PC-9 (cell line): ENCODE measurements at places on chromosomes 4 and X.
A peak's percentile ranks its signal among the peaks of the same experiment; 100 is the strongest.

DNA sequence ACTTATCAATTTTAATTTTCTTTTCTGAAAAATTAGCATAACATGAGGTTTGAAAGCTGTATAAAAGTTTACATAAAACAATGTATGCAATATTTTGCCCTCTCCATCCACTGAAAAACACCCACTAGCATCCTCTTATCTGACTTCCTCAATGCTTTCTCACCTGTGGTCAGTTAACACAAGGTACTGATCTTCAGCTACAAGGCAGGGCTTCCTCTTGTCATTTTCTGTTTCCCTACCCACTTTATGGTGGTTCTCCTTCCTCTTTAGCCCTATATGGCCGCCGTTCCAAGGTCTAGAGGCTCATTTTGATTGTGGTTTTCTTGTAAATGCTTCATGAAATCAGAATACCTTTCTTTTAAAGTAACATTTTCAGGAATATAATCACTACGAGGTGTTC lies 618.6 kb upstream of the CPEB2 start:
- no peak for DNase-seq

- DNase-seq = no peak
Observed at GRCh38 chr4:76952071-76952470, 2.5 kb downstream of the SEPTIN11 start.

DNA sequence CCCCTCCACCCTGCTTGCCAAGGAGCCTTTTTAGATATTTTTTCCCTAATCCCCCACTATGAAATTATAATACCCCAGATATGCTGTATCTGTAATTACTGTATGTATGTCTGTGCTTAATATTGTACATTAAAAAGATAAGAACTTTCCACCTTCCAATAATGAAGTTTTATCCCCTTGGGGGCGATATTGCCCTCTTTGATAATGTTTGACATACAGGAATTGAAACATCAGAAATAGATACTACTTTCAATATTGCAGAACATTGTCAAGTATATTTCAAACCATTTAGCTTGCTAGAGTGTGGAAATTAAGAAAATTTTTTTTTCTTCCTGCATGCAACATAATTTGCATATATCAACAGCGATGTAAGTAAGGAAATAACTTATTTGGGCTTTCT lies 58.9 kb downstream of the NAF1 start:
- DNase-seq = no peak

- DNase-seq = peak; percentile 16
Observed at GRCh38 chr4:3783693-3784306, 17.6 kb downstream of the ADRA2C start.

GRCh38 chr4:86594559-86595425 lies 677 bp downstream of the PTPN13 start:
- DNase-seq = no peak

DNA sequence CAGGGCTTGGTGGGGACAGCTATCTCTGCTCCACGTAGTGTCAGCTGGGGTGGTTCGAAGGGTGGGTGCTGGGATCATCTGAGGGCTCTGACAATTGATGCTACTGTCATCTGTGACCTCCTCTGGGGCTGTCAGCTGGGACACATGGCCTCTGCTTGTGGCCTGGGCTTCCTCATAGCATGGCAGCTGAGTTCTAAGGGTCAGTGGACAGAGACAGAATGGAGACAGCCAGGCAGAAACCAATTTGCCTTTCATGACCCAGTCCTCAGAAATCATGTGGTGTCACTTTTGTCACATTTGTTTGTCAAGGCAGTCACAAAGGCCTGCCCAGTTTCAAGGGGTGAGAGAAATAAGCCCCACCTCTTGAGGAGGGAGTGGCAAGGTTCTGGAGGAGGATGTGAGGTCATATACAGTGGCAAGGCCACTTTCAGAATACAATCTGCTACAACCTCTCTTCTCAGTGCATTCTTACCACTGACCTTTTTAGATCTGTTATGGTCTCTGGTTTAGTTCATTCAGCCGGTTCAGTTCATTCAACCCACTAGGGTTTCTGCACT lies 103.6 kb upstream of the BCOR start:
- no peak for DNase-seq

- no peak for DNase-seq
Observed at GRCh38 chrX:115233497-115234455, at the start of gene LRCH2. Gene LRCH2 (minus strand): TSS chrX:115234096. CDS start chrX:115234041, 55 bp downstream.

GRCh38 chrX:9519546-9520216 lies 54.8 kb downstream of the TBL1X start:
- DNase-seq = no peak

- no peak for DNase-seq
Observed at GRCh38 chr4:83850435-83850834, 314.5 kb downstream of the GPAT3 start.

DNA sequence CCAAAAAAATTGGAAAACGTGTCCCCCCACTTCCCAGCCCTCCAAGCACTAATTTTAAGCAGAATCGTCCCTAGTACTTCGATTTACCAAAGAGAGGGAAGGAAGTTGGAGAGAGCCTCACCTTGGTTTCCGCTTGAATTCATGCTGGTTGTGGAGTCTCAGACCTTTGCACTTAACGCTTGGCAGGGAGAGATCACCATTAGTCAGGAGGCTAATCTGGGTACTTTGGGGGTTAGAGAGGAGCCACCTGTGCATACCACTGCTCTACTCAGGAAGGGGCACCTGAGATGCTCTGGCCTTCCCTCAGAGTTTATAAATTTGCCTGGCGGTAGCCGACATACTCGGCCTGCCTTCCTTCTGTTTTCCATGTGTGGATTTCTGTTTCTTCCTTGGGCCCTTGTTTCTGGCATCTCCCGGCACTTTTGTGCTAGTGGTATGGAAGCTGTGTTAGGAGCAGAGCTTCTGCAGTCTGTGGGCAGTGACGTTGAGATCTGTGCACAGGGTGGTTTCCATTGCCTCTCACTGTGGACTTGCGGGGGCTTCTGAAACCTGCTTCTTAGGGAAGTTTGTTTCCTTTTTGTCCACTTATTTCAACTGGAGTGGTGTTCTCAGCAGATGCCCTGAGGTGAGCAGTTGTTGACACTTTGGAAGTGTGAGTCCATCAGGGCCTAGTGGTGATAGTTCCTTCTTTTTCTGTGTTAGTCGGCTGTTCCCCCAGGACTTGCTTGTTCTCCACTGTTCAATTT lies 104.2 kb downstream of the TMEM131L start:
- no peak for DNase-seq

GRCh38 chr4:174553828-174554227 lies 31.5 kb upstream of the HPGD start:
- DNase-seq = no peak

GRCh38 chrX:51435101-51435500 lies 61.3 kb downstream of the NUDT11 start:
- no peak for DNase-seq

DNA sequence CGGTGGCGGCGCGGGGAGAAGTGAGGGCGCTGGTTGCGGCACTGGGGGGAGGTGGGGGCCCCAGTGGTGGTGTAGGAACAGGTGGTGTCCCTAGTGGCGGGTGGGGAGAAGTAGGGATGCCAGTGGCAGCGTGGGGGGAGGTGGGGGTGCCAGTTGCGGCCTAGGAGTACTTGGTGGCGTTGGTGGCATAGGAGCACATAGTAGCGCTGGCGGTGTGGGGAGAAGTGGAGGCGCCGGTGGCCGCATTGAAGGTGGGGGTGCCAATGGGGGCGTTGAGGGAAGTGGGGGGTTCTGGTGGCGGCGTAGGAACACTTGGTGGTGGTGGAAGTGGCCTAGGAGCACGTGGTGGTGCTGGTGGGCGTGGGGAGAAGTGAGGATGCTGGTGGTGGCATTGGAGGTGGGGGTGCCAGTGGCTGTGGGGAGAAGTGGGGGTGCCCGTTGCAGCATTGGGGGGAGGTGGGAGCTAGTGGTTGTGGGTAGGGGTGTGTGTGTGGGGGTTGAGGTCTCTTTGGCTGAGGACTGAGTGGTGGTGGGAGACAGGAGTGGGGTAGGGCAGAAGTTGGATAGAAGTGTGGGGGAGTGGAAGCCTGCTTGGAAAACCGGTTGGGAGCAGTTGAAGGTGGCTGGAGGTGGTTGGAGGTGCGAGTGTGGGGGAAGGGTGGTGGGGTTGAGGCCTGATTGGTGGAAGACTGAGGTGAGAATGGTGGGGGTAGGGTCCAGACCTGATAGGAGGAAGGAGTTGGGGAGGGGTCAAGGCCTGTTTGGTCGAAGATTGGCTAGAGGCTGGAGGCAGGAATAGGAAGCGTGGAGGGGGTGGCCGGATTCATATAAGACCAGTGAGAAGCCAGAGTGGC lies 1.1 kb downstream of the GCNA start:
- no peak for DNase-seq

GRCh38 chr4:29043411-29043810 lies 1676.8 kb upstream of the PCDH7 start:
- no peak for DNase-seq

GRCh38 chr4:69858690-69859089 lies 1.3 kb downstream of the SULT1E1 start:
- DNase-seq = no peak

- no peak for DNase-seq
Observed at GRCh38 chrX:132236121-132236520, 16.9 kb upstream of the RAP2C start.

DNA sequence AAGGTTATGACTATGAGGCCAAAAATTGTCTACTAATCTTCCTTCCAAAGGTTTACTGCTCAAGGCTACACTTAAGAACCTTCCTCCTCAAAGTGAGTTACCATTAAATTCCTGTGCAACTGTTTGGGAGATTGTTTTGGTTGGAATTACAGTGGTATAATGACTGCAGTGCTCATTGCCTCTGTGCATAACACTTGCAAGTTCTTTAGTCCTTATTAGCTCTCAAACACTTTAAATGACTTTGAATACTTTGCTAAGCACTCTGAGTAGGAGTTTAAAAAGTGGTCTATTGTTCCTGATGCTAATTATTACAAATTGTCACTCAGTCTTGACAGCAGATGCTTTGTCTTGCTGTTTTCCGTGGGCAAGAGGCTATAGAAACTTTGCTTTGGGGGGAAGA lies 422.8 kb upstream of the PABPC4L start:
- DNase-seq = no peak

- DNase-seq = no peak
Observed at GRCh38 chrX:24542756-24543155, 77.7 kb downstream of the PDK3 start.

DNA sequence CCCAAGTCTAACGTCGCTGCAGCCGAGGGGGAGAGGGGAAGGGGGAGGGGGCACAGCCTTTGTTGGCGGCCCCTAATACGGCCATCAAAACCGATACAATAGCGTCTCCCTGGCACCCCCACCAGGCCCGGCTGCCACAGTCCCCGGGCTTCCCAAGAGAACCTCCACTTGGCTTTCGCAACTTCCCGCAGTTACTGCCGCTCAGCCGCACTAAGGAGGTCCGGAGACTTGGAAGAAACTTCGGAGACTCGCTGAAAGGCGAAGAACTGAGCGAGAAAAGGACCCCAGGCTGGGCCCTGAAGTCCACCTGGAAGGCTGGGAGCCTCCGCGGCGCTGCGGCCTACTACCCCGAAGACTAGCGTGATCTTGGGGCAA lies 2.8 kb downstream of the NKX6-1 start:
- no peak for DNase-seq

DNA sequence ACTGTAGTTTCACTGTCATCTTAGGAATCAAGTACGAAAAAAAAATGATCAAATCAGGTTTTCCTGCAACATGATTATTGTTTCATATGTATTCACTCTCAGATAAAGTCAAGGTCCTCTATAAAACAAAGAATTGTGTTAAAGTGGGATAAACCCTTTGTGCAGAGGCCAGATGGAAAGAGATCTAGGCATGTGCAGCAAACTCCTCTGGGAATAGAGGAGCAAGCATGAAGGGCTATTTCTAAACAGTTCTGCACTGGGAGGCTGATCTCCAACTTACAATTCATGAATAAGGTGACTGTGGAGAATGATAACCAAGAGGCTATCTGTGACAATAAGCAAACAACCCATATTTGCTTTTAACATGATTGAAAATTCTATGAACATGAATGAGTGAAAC lies 2.4 kb upstream of the WDFY3 start:
- no peak for DNase-seq

GRCh38 chrX:153685751-153686696 lies 1.7 kb upstream of the SLC6A8 start:
- DNase-seq = no peak

GRCh38 chr4:36573441-36573840 lies 292.0 kb downstream of the DTHD1 start:
- DNase-seq = no peak

DNA sequence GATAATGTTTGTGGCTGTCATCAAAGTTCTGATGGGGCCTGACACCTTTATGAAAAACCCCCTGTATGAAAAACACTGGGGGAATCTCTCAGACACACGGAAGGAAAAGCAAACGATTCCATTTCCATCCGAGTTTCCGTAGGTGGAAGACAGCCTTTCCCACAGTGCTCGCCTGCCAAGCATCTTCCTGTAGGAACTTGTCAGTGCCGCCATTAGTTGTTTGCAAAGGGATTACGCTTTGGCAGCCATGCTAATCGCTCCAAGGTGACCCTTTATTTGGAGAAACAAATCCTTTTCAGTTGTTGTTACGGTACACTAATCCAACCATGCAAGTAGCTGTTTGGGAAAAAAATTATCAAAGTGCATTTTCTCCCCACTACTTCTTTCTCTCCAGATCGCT lies 44.4 kb upstream of the STOX2 start:
- DNase-seq = no peak

DNA sequence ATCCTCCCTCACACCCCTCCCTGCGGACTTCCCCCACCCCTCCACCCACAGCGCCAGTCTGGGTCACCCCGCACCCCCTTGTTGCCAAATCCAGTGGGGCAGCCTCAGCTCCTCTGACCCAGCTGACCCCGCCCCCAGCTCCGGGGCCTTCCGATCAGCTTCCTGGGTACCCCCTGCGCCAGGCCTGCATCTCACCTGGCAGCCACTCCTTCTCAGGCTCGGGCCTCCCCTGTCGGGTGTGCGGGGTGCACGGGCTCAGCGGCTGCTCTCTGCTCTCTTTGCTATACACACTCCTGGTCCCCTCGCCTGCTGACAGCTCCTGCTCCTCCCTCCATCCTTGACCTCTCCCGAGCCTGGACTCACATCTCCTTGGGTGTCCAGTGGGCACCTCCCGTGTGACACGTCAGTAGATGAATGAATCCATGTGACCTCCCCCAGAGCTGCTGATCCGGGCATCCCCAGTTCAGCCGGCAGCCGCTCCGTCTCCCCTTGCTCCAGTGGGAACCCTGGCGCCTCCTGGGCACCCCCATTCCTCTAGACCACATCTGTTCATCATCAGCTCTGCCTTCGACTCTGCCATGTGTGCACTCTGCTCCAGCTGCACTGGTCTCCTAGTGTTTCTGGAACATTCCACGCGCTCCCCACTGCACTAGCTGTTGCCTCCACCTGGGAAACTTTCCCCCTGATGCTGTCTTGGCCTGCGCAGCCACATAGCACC lies 9.9 kb downstream of the CFAP99 start:
- no peak for DNase-seq

- DNase-seq = no peak
Observed at GRCh38 chr4:7867701-7868435, 71.8 kb downstream of the AFAP1 start.

GRCh38 chrX:153409414-153410101 lies 1.7 kb upstream of the ZFP92 start:
- DNase-seq = no peak

GRCh38 chr4:98151145-98151924 lies 8.1 kb upstream of the STPG2 start:
- DNase-seq = no peak
